Retinal pigment epithelial cell (primary cell): ENCODE measurements at places on chromosomes 5 and 9.

GRCh38 chr9:126379661-126380360 is 53.2 kb downstream of the MVB12B start:
- DNase-seq: no peak

DNA sequence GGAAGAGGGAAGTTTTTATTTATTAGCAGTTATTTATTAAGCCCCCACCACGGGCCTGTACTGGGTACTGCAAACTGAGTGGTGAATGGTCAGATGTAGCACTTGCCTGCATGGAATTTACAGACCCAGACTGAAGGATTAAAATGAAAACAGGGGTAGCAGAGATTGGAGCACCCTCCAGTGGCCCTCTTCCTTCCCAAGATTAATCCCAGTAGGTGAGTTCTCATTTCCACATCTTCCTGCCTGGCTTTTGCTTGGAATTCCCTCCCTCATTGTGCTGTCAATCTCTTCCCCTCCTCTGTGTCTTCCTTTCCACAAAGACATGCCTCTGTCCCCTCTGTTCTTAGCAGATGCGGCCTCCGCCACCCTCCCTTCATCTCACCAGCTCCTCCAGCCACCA is 39.2 kb downstream of the MVB12B start:
- no peak for DNase-seq

- DNase-seq: no peak
Measured at GRCh38 chr5:83360573-83360972, 111.0 kb upstream of the VCAN start.

- no peak for DNase-seq
Measured at GRCh38 chr5:100899675-100900074, 3.4 kb downstream of the ST8SIA4 start.

DNA sequence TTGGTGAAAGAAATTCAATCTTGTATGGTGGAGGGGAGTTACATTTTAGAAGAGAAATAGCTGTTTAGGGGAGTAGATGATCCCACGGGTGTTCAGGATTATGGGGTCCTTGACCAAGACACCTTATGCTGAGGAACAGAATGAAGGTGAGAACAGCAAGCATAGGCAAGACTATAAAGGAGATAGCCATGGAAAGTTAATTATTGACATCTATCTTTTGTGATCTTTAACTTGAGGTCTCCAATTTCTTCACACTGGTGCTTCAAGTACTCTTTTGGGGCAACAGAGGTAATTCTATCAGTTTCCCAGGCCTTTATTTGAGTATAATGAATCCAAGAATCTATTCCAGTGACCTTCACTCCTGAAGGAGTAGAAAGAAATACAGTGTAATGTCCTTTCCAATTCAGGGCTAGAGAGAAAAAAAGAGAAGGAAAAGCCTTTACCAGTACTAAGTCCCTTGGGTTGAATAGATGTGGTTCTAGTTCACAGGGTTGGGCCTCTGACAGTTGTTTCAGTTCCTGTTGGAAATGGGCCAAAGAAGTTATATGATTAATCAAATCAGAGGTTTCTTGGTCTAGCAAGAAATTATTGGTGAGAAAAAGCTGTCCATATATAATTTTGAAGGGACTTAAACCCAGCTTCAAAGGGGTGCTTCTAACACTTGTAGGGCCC is 2104.1 kb upstream of the ACO1 start:
- no peak for DNase-seq

GRCh38 chr5:33934176-33934575 is 2.0 kb upstream of the RXFP3 start:
- DNase-seq: peak; percentile 33

DNA sequence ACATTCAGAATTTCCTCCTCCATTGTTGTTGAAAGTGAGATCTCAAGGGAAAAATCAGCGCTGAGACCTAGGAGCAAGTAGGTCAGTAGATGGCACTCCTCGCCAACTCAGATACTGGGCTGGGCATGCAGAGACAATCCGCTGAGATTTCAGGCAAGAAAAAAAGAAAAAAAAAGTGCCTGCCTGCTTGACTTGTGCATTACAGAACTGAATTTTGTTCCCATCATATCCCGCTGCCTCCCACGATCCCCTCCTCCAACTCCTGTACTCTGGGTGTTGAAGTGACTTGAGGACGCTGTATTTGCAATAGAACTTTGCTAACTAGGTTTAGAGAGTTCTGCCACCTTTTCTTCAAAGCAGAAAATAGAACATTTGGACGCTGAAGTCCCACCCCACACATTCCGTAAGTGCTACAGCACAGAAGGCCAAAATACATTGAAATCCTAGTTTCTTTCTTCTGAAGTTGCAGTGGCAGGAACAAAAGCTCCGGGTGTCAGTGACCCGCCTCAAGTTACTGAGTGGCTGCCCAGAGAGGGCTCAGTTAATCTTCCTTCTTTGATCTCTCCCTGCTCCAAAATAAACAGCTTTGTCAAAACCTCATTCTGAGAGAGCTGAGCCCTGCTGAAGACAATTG is 265.8 kb downstream of the MLLT3 start:
- DNase-seq: peak; percentile 43

DNA sequence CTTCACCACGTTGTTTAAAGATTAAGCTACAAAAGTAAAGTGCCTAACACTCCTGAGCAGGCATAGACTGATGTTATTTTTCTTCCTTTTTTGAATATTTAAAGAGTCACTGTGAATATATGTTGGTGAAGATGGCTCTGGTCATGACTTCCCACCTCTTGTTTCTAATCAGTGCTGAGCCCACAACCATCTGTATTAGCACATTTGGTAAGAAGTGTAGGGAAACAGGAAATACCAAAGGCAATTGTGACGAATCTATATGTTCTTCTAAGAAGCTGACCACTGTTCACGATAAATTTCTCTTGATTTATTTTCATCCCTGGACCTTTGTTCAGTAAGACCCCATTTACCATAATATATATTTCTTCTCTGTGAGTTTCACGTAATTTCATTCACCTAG is 108.3 kb upstream of the PCA3 start:
- DNase-seq: no peak

- no peak for DNase-seq
Measured at GRCh38 chr5:178861627-178862026, 1.9 kb downstream of the ZNF354B start.

- DNase-seq: no peak
Measured at GRCh38 chr5:172418862-172419814, 35.2 kb downstream of the SH3PXD2B start.

- no peak for DNase-seq
Measured at GRCh38 chr5:51172903-51173626, 210.2 kb upstream of the ISL1 start.

- DNase-seq: no peak
Measured at GRCh38 chr9:76419782-76420380, 25.7 kb upstream of the RFK start.

GRCh38 chr5:169013846-169014245 is 287.1 kb downstream of the SLIT3 start:
- DNase-seq: no peak

DNA sequence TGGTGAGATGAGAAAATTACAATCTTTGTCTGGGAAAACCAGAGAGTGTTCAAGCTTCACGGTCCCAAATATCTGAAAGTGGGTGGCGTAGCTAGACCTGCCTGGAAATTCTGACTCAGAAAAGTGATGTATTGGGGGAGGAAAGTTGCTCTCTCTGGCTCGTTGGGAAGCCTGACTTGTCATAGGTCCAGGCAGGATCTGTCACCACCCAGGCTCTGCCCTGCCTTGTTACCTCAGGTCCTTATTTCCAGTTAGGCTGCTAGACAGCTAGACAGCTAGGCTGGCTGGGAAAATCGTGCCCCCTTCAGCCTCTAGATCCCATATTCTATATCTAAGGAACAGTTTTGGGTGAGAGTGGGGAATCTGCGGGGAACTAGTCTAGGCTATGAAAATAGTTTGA is 41.0 kb upstream of the HCN1 start:
- no peak for DNase-seq

DNA sequence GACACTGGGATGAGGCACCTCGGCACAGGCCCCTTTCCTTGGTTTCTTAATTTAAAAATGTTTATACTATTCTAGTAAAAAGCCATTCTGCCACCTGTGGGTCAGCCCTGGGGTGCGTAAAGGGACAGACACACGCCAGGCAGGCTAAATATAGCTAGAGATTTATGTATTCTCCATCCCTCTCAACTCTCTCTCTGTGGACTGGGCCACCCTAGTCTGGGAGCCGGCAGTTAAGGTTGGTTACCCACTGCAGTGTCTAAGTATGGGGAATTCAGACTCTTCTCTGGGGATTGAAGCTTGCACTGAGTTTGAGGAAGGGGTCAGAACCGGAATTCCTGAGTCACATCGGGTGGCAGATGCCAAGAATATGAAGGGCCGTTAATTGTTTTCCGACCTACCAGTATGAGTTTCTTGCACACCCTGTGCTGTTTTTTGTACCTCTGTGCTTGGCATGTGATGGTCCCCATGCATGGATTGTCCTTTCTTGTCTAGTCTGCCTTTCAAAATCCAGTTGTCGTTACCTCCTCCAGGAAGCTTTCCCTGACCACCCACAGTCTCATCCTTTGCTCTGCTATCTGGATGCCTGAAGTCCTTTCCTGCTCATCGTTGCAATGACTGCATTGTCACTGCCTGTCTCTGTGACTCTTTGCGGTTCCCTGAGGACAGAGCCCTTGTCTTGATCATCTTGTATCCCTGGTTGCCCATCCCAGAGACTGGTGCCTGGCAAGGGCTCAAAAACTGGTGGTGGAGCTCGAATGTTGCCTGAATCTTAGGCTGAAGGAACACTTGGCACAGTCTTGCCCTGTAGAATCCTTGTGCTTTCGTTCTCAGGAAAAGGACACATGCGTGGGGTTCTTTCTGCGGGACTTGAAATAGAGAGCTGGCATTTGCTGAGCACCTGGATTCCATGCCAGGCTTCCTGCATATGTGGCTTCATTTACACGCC is 2.1 kb downstream of the NEURL1B start:
- DNase-seq: no peak

- no peak for DNase-seq
Measured at GRCh38 chr5:10227379-10227778, 22.3 kb downstream of the ATPSCKMT start.

- DNase-seq: no peak
Measured at GRCh38 chr5:14584848-14585247, 3.3 kb downstream of the OTULINL start.

DNA sequence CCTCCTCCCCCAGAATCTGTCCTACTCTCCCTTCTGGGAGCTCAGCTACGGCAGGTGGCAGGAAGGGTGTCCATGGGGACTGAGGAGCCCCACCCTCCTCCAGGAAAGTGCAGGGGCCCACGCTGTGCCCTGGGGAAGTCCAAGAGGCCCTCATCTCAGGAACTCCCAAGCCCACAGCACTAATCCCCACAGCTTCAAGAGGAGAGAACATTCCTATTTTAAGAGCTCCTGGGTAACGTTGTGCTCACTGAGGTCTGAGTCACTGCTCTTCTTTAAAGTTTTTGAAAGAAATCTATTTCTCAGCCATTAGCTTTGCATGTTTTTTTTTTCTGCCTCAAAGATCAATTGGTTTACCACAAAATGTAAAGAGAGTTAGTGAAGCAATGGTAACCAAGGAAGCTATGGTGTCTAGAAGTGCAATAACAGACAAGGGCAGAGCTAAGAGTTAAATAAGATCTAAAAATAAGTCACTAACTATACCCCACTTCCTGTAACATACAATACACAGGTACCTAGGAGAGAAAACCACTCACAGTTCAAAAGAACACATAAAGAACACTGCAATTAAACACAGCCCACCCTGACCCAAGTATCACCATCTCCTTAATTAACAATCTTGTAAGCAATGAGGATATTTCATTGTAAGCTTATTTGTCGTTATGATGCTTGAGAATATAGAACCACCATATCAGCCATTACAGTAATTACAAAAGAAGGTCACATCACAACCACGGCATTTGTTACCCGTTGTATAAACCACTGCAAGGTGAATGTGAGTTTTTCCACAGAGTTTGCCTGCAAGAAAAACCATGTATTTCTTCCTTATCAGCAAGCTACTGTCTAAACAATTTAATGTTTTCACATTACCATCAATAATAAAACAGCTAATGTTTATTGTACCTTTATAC is 382.3 kb upstream of the SLC30A5 start:
- no peak for DNase-seq

- DNase-seq: no peak
Measured at GRCh38 chr9:12862611-12863410, 88.0 kb downstream of the LURAP1L start.

GRCh38 chr5:109454731-109455505 is 45.1 kb upstream of the PJA2 start:
- no peak for DNase-seq

- DNase-seq: no peak
Measured at GRCh38 chr9:20729523-20729922, 45.5 kb downstream of the FOCAD start.

GRCh38 chr5:14870337-14871213 is 1.0 kb downstream of the ANKH start:
- DNase-seq: no peak

DNA sequence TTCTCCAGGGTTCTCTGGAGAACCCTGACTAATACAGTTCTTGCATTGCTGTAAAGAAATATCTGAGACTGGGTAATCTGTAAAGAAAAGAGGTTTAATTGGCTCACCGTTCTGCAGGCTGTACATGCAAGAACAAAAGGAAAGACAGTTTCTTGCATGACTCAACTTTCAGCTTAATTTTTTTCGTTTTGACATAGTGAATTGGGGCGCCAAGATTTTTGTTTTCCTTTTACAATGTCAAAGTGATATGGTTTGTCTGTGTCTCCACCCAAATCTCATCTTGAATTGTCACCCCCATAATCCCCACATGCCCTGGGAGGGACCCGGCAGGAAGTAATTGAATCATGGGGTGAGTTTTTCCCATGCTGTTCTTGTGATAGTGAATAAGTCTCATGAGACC is 11.8 kb upstream of the CRHBP start:
- no peak for DNase-seq

- DNase-seq: no peak
Measured at GRCh38 chr5:9209846-9210492, 335.9 kb downstream of the SEMA5A start.

- DNase-seq: peak; percentile 8
Measured at GRCh38 chr9:118693645-118694044, 675.6 kb downstream of the BRINP1 start.

GRCh38 chr5:158807946-158808345 is 291.8 kb downstream of the EBF1 start:
- no peak for DNase-seq

DNA sequence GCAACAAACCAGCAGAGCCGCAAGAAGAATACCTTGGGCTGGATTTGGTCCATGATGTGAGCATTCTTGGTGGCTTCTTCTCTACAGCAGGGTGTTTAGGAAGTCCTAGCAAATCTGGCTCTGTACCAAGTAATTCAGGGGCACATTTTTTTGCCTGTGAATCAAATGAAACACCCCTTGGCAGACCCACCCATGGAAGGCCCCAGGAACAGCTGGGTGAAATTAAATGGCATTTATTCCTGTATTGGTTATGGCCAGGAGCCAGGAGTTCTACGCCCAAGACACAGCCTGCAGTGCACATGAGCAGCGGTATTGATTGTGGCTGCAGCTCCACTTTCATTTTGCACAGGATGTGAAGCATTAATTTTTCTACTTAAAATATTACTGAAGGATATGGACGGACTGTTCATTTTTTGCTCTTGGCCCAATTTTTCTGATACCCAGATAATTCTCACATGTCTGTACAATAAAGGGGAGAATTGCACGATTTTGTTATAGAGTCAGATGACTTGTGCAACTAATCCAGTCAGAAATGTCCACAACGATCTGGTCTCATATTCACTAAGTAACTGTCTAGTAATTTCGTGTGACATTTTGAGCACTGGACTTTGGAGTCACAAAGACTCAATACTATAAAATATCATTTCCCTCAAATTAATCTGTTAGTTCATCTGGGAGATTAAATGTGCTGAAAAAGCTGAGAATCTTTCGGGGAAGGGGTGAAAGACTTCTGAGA is 120.7 kb upstream of the APC start:
- DNase-seq: no peak
